Mesendoderm (in vitro differentiated cells): ENCODE measurements at places on chromosomes 5 and 9.

DNA sequence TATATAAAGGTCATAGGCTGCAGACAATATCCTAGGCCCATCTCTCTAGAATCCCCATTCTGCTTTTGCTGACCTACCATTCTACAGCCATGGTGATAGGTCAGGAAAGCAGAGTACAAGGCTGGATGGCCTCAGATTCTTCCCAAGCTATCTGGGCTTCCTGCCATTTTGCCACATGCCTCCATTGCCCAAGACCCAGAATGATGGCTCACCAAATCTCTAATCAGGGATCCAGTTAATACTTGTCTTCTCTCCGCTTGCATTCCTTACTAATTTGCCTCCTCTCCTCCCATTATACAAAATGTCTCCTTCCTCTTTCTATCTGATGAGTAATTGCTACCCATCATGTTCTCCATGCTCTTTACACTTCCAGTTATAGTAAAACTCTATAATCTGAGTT is 22.7 kb upstream of the NDUFS4 start:
- no peak for DNase-seq

GRCh38 chr5:135566422-135567400 is 12.1 kb downstream of the CXCL14 start:
- no peak for DNase-seq

- DNase-seq, result no peak
These were observed 1.5 kb downstream of the FRMPD1 start for GRCh38 chr9:37652261-37652660.

GRCh38 chr9:91712811-91713210 is 237.2 kb downstream of the ROR2 start:
- DNase-seq, result no peak

DNA sequence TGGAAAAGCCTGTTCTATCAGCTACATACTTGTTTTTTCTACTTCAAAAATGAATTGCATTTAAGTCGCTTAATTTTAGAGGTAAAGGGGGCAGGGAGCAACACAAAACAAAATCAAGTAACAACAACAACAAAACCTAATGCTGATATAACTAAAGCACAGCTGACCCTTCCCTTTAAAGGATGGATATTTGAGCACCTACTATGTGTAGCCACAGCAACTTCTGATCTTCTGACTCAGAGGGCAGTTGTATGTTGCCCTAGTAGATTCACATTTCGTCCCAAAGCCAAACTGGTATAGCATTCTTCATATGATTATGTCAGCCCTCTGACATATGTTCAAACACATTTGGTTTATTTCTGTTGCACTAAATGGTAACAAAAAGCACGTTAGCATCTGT is 6.8 kb downstream of the DAB2 start:
- no peak for DNase-seq

GRCh38 chr9:110886832-110887231 is 151.4 kb downstream of the LPAR1 start:
- DNase-seq, result no peak

DNA sequence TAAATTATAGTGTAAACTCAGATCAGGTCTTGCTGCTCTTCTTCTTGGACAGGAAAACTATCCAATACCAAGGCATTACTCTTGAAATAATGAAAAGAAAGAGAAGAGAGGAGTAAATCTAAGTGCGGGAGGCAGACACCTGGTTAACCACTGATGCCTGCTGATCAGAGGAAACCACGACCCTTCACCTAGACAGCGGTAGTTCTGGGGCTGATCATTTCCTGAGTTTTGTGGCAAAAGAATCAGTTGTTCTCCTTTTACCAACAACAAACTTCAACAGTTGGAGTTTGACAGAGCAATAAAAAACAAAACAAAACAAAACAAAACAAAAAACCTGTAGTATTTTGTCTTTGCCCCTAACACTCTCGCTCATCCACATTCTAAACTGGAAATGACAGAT is 3.0 kb downstream of the RLN1 start:
- no peak for DNase-seq

GRCh38 chr9:326667-327066 is 112.0 kb downstream of the DOCK8 start:
- DNase-seq, result no peak

GRCh38 chr9:109585796-109586195 is 87.7 kb upstream of the PTPN3 start:
- no peak for DNase-seq

DNA sequence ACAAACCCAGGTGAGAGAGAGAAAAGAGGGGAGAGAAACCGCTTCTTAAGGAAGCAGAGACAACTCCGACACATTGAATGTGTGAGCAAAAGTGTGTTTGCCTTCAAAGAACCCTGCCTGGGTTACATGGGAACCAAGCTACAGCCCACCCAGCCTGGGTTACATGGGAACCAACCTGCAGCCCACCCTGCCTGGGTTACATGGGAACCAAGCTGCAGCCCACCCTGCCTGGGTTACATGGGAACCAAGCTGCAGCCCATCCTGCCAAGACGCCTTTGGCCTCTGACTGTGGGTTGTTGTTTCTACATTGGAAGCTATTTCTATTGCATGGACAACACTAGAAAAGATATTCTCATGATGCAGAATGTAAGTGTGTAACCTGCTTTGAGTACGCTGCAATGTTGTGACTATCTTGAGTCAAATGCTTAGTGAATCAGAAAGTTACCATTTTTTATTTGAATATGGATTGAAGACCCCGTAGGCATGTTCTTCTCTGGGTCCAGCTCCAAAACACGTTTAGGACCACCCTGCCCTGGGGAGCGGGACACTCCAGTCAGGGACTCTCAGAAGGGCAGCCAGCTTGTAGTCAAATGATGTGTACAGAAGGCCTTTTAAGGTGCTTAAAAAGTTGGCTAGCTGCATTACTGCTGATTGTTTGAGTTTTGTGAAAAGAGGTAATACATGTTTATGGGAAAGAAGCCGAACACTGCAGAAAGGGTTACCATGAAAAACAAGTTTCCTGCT is 39.1 kb upstream of the UNC5A start:
- DNase-seq, result no peak

DNA sequence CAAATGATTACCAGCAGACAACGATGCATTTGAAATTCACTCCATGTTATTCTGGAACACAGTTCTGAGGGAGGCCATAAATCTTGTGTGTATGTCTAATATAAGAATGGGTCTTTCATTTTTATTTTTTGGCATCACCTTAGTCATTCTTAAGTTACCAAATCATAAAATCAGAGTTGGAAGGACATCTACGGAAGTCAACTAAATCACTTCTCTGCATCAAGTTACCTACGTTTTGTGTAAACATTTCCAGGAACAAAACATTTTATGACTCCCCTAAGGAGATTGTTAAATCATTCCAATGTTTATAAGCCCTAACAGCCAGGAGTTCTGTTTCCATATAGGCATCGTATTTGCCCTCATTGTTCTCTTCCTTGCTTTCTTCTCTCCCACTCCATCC is 378.2 kb downstream of the FAM170A start:
- DNase-seq, result no peak

DNA sequence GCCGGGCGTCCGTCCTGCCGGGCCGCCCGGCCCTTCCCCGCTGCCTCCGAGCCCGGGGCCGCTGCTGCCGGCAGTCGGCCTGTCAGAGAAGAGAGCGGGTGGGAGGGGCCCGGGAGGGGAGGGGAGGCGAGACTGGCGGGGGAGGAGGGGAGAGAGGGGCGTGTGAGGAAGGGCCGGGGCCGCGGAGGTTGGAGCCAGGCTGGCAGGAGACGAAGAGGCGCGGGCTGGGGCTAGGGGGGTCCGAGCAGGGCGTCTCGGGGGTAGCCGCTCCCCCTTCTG is 570 bp downstream of the CREBRF start:
- no peak for DNase-seq

DNA sequence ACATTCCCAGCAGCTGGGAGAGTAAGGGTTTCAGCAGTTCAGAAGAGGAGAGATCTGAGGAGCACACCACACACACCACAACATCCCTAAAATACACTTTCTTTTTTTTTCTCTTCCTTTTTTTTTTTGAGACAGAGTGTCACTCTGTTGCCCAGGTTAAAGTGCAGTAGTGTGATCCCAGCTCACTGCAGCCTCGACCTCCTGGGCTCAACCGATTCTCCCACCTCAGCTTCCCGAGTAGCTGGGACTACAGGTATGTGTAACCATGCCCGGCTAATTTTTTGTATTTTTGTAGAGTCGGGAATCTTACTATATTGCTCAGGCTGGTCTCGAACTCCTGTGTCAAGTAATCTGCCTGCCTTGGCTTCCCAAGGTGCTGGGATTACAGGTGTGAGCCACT is 9.7 kb upstream of the UBAP1 start:
- no peak for DNase-seq

DNA sequence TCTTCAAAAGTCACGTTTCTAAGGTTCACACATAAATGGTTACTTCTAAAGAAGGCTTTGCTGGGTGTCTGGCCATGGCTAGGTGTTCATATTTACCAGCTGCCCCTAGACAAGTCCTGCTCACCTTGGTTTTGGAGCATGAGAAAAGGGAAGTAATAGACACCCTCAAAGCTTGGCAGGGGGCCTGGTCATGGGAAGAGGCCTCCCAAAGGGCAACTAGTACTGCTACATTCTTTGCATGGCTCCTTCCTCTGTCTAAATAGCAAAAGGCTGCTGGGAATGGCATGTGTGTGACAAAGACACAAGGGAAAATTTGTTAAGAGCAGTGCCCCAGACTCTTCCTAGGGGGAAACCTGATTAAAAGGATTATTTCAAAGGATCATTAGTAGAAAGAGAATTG is 93.4 kb downstream of the NRG2 start:
- peak; percentile 48 for DNase-seq

GRCh38 chr9:94014066-94014654 is 59.0 kb upstream of the BARX1 start:
- DNase-seq, result peak; percentile 51
